ENCODE measurements at places on chromosomes 2 and 18.

- DNase-seq, result no peak
These were observed 131.2 kb upstream of the TTC39C start for GRCh38 chr18:23883277-23883790.

- DNase-seq, result no peak
These were observed 20.1 kb downstream of the NCOA1 start for GRCh38 chr2:24511198-24511597.

DNA sequence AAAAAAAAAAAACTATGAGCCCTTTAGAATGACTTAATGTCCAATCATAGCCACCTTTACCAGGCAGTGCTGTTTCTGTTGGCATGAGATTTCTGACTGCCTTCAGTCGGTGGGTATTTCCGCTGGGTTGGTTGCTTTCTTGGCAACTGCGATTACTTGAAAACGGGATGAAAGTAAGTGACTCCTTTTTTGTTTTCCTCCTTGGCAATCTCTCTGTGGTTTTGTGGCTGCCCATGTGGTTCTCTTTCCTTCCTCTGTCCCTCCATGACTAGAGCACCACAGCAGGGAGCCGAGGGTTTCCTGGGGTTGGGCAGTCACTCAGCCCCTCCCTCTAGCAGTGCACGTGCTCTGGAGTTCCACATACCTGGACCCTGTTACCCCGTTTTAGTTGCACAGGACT is 112.1 kb downstream of the KLHL29 start:
- DNase-seq, result no peak

DNA sequence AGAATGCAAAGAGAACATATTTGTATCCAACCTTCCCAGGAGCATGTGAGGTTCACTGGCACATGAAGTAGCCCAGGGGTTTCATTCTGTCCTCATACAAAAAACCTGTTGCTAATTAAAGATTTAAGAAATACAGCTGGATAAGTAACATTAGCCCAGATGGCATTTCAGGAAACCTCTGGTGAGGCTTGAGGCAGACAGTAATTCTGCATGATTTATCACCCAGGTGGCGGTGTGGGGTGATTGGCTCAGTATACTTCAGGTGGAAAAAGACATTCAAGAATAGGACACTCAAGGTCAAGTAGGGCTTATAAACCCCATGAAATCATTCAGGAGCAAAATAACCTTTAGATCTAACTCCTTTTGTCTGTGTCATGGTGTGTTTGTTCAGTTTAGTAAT is 237.4 kb downstream of the RNF144A start:
- DNase-seq, result no peak

- no peak for DNase-seq
These were observed 6.7 kb downstream of the GALNT3 start for GRCh38 chr2:165787334-165787733.

- no peak for DNase-seq
These were observed 39.1 kb downstream of the CUL3 start for GRCh38 chr2:224545884-224546644.

- DNase-seq, result no peak
These were observed 36.3 kb downstream of the ZNF516 start for GRCh38 chr18:76458522-76459311.

- DNase-seq, result no peak
These were observed 20.1 kb upstream of the RMDN2 start for GRCh38 chr2:37904993-37905392.

- DNase-seq, result peak; percentile 61
These were observed 13.1 kb downstream of the HS6ST1 start for GRCh38 chr2:128305555-128306080.

GRCh38 chr2:8441371-8441770 is 240.5 kb upstream of the ID2 start:
- no peak for DNase-seq

DNA sequence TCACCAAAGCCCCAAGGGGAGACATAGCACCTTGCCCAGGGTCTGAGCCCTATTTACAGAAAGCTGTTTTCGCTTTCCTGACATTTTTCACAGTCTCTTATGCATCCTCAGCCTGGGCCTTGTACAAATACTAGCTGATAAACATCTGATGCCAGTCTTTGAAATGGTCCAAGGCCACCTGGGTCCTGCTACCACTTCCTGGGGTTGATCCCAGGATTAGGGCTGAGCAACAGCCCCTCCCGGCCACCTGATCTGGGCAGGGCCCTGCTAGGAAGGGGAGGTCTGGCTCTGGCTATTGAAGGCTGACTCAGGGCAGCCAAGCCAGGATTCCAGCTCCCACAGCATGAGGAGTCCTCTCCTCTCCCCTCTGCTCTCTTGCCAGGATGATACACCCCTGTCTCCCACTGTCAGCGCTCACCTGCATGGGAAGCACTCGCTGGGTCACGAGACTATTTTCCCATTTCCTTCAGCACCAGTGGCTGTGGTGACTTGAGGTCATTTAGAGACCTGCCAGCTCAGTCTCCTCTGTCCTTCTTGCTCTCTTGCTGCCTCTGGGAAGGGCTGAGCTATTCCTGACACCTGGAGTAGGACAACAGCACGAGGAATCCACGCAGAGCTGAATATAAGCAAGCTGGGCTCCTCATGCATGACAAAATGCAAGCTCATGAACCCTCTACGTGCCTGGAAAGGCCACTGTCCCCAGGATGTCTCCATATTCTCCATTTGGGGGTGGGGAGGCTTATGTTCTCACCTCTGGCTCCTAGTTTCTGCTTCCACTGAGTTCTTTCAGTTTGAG is 53.0 kb upstream of the LGALSL start:
- no peak for DNase-seq

GRCh38 chr2:101380376-101380775 is 6.9 kb downstream of the CREG2 start:
- no peak for DNase-seq

DNA sequence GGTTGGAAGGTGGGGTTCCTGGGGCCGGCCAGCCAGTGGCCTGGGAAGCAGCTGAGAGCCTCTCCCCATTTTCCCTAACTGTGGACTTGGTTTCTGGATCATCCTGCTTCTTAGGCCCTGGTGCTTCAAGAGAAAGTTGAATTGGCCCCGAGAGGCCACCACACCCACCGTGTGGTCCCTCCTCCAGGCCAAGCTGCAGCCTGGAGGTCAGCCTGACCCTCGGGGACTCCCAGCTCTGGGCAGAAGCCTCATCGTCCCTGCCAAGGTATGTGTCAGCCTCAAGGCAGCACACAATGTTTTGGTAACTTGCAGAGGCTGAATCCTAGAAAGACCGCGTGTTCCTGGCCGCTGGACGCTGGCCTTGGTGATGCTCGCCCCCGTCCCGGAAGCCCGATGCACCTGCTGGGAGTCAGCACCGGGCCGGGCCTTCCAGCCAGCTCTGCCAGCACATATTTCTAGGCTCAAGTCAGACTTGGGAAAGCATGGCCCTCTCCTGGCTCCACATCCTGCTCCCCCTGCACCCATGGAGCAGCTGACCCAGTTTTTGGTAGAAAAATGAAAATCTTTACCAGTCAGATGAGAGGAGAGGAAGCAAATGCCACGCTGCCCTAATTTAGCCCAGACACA is 72.6 kb downstream of the ACTR2 start:
- no peak for DNase-seq

All from NCI-H1436 treated with DMSO at 0.1 percent for 48 hours (cell line).